M059J (cell line): ENCODE measurements at places on chromosomes 6 and 20. TPM values are rescaled to one million over a fixed set of nuclear protein-coding genes. Genes with fewer than 3 reads are reported as not detected.
A peak's percentile ranks its signal among the peaks of the same experiment; 100 is the strongest.

The MTHFD1L gene
- total RNA-seq: 4.7 and 10.9 TPM in 2 replicates

The DPPA5 gene
- not detected in 2 replicates for total RNA-seq

The TFAP2A gene
- total RNA-seq: 10.8 and 26.6 TPM in 2 replicates

The APOBEC2 gene
- not detected in 2 replicates for total RNA-seq

The PSORS1C2 gene
- not detected in 2 replicates for total RNA-seq

DNA sequence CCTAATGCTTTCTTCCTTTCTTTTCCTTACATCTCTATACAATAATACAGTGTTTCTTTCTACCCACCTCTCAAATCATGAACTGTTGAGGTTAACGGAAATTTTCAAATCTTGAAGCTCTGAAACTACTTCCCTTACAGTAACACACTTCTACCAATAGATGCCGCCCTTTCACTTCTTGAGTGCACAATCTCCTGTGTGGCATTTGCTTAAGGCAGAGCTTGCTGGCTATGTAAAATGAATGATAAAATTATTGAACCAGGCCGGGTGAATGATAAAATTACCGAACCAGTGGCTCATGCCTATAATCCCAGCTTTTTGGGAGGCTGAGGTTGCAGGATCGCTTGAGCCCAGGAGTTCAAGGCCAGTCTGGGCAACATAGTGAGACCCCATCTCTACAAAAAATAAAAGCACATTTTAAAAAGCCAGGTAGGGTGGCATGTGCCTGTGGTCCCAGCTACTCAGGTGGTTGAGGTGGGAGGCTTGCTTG lies 56.8 kb downstream of the KCNS1 start:
- peak; percentile 89 for DNase-seq

DNA sequence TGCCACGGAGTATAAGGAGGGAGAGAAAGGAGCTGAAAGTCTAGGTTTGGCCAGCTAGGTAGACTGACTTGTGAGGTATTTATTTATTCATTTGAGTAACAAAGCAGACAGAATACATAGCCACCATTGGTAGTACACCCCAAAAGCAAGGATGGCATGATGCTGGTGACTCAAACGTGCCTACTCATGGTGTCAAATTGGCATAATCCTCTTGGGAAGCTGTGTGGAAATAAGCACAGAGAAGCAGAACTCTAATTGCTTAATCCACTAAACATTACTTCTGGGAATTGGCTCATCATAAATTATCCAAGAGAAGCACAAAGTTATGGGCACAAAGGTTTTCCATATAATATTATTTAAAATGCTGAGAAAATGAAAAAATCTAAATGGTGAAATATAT lies 2.5 kb downstream of the DEFB132 start:
- no peak for DNase-seq

DNA sequence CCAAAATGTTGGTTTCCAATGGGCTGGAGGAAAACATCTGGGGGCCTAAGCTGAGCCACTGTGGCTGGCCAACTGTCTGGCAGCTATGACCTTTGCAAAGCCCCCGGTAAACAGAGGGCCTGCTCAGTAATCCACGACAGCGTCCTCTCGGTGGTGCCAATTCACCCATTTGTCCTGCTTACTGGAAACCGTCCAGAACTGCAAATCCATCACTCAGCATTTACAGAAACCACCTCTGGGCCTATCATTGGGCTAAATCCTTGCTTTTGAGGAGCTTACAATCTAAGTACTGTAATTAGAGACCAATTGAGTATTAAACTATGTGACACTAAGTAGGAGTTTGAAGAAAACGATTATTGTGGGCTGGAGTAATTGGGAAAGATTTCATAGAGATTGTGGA lies 31.0 kb downstream of the ADAT2 start:
- DNase-seq: no peak

DNA sequence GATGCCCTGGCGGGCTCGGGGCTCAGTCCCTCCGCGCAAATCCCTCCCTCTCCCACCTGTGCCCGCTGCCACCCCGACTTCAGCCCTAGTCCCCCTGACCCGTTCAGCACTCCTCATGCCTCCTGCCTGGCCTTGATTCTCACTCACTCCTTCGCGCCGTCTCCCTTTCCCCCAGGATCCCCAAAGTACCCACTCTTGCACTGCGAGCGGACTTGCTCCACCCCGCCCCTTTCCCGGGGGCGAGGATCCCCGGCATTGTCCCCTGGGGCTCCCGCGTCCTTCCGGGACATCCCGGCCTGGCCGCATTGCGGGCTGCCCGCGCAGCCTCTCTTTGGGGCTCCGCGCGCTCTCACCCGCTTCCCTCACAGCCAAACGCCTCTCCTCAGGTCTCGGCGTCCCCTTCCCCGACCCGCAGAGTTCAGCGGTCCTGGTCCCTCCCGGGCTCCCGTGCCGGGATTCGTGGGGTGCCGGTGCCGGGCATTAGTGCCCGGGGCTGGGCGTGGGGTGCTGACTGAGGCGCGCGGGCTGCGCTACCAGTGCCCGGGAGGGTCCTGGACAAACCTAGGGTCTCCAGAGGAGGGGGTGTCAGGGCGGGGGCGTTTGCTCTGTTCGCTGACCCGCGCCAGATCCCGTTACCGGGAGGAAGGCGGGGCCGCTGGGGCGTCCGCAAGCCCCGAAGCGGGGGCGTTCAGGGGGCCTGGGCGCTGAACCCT lies 45.5 kb upstream of the SUPT3H start:
- DNase-seq: peak; percentile 66

- peak; percentile 26 for DNase-seq
These were observed 75.9 kb upstream of the PMEPA1 start for GRCh38 chr20:57785720-57786119.

DNA sequence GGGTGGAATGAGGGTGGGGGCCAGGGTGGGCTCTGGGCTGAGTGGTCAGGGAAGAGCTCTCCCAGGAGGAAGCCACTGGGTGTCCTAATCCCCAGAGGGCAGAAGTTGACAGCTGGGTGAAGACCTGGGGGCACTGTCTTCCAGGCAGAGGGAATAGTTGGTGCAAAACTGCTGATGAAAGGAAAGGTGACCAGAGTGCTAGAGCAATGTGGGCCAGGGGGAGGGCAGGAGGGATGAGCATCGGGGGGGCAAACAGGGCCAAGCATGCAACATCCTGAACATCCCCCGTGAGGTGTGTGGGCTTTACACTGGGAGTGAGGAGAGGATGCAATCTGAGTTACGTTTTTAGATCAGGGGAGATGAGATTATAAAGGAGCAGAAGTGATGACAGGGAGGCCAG lies 97.8 kb downstream of the NOL4L start:
- no peak for DNase-seq

GRCh38 chr20:36644706-36645095 lies 1.3 kb downstream of the SLA2 start:
- DNase-seq: no peak

DNA sequence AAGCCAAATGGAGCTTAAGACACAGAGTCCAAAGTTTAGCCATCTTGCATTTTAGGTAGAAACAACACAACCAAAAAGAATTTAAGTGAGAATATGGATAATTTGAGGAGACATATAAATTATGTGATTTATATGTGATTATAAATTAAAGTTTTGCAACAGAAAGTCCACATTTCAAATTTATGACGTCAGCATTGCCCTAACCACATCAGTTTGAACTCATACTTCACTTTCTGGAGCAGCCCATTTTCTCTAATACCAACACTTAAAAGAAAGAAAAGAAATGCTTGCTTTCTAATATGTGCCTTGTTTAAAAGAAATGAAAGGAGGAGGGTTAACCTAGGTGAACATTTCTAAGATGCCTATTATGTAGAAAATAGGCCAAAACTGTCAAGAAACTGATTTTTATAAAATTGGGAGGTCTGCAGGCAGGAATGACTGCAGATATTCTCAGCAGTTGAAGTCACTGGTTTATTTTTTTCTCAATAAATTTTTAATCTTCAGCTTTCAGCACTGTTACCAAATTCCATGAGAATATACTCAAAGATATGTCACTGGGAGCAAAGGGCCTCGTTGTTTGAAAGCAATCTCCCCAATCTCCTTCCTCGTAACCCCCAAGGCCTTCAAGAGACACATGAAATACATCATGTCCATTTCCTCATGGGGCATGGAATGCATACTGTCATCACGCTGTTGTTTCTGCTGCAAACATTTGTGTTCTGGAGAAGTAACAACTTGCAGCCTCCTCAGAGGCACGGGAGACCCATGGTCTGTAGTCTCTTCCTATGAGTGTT lies 137.8 kb downstream of the SOD2 start:
- no peak for DNase-seq

- DNase-seq: no peak
These were observed 3.8 kb downstream of the DIDO1 start for GRCh38 chr20:62922451-62922921.

DNA sequence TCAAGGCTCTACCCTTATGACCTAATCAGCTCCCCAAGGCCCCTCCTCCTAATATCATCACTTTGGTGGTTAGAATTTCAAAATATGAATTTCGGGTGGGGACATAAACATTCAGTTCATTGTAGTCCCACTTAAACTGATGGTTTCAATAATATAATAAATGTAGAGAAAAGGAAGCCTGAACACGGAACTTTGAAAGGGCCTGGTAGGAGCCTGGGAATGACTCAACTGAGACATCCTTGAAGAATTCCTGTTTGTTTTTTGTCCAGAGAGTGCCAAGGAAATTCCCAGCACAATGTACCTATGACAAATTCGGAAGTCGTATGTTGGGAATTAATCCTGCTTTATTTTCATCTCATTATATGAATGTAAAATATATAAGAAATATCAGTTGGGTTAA lies 457.9 kb downstream of the PLCB1 start:
- DNase-seq: peak; percentile 8

DNA sequence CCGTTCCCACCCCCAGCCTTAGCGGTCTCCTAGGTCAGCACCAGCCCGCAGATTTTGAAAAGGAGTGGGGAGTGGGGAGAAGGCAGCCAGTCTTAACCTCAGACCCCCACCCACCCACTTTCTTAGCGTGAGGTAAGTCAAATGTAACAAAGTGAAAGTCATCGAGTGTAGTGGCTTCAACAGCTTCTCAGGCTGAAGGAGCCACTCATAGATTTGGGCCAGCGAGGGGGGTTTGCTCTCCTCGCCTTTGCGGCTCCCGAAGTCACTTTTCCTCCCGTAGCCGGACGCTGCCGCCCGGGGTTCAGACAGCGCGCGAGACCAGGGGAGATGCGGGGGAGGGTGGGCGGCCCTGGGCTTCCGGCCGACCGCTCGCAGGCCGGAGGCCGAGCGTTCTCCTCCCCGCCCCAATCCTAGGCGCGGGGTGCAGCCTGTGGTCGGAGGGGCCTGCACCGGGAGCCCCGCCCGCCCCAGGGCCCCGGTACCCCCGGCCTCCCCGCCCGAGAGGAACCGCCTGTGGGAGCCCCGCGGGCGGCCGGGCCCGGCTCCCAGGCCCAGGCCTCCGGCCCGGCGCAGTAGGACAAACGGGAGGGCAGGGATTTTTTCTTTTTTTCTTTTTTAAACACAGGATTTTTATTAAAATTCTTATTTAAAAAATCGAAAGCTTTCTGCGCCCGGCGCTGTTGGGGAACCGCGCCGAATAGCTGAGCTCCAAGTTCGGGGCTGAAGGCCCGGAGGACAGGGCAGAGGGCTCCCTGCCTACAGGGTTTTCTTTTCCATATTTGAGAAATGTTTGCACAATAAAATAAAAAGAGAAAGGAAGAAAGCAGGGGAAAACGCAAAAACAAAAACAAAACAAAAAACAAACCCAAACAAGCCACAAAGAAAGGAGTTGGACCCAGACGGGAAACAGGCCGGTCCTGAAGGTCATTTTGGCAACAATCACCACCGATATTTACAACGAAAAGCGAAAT lies 3.2 kb downstream of the NKX2-2 start:
- no peak for DNase-seq

DNA sequence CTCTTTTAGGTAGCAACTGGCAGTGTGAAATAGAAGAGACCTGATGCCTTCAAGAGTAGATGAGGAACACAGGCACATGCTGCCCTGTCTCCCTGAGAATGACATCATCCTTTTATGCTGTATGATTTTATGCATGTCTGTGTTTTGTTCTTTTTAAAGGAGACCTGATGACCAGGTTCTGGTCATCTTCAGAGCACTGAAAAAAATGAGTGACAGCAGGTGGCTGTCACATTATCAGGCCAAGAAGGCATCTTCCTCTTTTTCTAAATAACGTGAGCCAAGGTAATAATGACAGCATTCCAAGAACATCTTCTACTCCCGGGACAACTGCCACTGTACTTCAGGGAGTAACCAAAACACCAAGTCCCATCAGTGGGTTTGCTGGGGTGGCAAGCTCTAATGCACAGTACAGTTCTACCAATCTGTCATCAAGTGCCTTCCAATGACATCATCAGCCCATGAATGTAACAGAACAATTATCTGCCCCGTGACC lies 28.9 kb downstream of the CNKSR3 start:
- DNase-seq: no peak

DNA sequence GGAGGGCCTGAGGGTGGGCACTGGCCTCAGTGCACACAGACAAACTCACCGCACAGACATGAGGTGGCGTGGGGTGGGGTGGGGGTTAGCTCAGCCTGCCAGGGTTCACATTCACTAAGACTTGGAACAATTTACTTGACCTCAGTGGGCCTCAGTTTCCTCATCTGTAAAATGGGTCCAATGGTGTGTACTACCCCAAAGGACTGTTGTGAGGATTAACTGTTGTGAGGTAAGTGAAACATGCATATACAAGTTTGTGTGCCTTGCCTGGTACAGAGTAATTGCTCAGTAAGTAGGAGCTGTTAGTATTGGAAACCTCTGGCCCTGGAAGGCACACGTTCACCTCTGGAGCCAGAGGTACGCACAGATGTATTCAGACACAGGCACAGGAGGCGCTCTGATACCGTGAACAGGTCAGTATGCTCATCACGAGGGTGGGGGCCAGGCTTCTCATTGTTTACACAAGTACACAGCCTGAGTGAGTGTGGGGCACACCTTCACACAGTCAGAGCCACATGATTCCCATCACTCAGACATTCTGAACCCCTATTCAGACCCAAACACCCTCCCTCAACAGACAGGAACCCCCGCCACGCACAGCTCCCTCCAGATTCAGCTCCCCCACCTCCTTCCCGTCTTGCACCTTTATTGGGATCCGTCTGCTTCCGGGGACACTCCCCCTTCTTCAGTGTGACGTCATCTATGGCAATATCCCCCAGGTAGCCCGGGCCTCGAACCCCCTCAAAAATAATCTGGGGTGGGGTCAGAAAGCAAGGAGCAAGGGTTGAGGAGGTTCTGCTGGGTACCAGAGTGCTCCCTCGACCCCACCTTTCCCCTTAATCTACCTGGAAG lies 59.9 kb downstream of the MDGA1 start:
- no peak for DNase-seq

GRCh38 chr6:116074732-116075390 lies 14.2 kb upstream of the FRK start:
- peak; percentile 14 for DNase-seq

GRCh38 chr20:36102809-36103596 lies 51.5 kb upstream of the EPB41L1 start:
- no peak for DNase-seq

- DNase-seq: no peak
These were observed 14.4 kb upstream of the FAM217A start for GRCh38 chr6:4093288-4093687.

- no peak for DNase-seq
These were observed 325.7 kb downstream of the TBC1D32 start for GRCh38 chr6:121008553-121008952.

GRCh38 chr6:139872665-139873064 lies 498.2 kb upstream of the CITED2 start:
- peak; percentile 20 for DNase-seq
